Right cardiac atrium (tissue), 5 donors: ENCODE measurements at places on chromosomes 1 and 21.
A peak's percentile ranks its signal among the peaks of the same experiment; 100 is the strongest.

- DNase-seq = no peak
Measured at GRCh38 chr1:110765640-110766335, 91.0 kb upstream of the KCNA3 start.

DNA sequence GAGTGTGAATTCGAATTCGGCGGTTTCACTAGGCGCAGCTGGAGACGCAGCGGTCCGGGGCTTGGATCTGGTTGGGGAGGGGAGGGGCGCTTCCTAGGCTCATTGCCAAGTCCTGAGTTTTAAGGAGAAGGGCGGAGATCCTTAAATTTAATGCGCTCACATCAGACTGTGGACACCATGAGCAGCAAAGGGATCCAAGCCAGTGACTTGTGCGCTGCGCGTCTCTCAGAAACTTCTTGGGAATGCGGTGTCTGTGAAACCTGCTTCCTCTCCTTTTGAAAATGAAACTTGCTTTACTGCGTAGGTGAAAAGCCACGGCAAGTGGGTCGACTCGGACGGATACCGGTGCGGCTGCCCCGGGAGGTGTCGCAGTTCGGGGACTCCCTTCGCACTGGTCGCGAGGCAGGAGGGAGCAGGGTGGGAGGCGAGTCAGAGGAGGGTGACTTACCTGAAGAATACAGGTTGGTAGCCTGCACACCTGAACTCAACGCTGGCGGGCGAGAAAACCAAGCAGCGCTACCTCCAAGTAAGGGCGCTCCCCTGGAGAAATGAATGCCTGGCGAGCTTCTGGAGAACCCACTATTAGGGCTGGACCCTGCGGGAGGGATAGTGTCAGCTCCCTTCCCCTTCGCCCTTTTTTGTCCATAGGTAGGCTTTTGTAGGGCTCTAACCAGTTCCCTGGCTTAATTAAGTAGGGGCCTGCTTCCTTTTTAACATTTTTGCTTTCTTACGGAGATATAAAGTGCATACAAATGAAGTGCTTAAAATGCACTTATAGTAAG lies 992 bp downstream of the TENT5C start:
- peak; percentile 51 for DNase-seq

- DNase-seq = no peak
Measured at GRCh38 chr21:28213261-28213660, 779.4 kb downstream of the LTN1 start.

GRCh38 chr1:54810153-54810942 lies 9.2 kb upstream of the TTC22 start:
- peak; percentile 81 for DNase-seq

DNA sequence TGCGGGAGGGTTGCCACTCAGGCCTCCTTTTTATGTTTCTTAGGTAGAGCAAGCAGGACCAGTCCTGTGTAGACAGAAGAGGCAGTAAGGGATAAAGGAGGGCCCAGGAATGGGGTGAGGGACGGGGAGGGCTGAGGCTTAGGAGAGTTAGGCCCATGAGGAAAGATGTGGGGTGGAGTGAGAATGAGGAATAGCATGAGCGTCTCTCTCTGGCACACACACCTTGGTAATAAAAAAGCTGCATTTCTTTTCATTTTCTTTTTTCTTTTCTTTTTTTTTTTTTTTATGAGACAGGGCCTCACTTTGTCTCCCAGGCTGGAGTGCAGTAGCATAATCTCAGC lies 7.6 kb upstream of the HSPG2 start:
- no peak for DNase-seq

- DNase-seq = peak; percentile 33
Measured at GRCh38 chr1:84298684-84299535, 2.6 kb upstream of the SAMD13 start.

DNA sequence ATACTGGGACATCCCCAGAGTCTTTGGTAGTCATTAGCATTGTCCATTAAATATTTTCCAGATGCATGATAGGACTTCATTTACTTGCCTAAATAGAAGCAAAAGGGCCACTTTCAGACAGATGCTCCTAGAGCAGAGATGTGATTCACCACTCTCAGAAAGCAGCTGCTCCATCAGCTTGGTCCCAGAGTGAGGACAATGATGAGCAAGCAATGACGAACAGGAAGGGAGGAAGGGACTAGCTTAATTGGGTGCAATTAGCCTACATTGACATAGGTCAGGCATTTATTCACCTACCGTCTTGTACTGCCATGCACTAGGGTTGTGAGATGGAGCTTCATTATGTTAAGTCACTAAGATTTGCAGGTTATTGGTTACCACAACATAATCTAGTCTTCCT lies 85.1 kb upstream of the PLXNA2 start:
- no peak for DNase-seq

- DNase-seq = no peak
Measured at GRCh38 chr1:5522531-5523145, 469.6 kb downstream of the NPHP4 start.

GRCh38 chr1:160520999-160521398 lies 2.1 kb downstream of the SLAMF6 start:
- DNase-seq = no peak

DNA sequence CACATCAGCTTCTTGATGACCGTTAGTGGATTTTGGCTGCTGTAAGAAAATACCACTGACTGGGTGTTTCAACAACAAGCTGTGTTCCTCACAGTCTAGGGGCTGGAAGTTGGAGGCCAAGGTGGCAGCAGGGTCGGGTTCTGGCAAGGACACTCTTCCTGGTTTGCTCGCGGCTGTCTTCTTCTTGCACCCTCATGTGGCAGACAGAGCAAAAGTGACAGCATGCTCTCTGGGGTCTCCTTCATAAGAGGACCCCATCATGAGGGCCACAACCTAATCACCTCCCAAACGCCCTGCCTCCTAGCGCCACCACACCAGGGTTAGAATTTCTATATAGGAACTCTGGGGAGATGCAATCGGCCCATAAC lies 18.6 kb upstream of the TSPEAR start:
- DNase-seq = no peak

DNA sequence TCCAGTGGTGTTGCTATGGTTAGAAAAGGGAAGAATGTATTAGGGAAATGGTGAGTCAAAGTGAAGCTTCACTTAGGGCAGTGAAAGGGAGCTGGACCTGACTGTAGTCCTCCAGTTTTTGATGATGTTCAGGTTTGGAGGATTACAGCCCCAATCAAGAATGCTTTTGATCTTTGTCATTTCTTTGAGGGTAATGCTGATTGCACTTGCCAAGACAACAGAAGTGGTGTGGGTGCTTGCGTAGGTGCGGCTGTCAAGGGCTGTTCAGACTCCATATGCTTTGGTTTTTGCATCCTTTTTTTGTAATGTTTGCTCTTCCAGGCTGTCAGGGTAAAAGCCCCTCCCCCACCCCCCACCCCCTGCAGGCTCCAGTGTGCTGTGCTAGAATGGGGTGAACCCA lies 38.9 kb downstream of the HHAT start:
- no peak for DNase-seq
